ENCODE measurements at places on chromosomes 7 and 10. TPM values are rescaled to one million over a fixed set of nuclear protein-coding genes. Genes with fewer than 3 reads are reported as not detected.

Gene STMP1
- 13.0 TPM for total RNA-seq

Gene HECW1
- total RNA-seq, result not detected

Gene MYL10
- total RNA-seq, result not detected

Gene ZNF853
- total RNA-seq, result 0.15 TPM

Gene LGI1
- not detected for total RNA-seq

Gene CHRM2
- total RNA-seq, result not detected

Gene MKI67
- total RNA-seq, result 43.0 TPM

Gene CLDN4
- total RNA-seq, result not detected

Gene SAP25
- not detected for total RNA-seq
